Motor neuron (in vitro differentiated cells): ENCODE measurements at places on chromosomes 16 and 17. TPM values are rescaled to one million over a fixed set of nuclear protein-coding genes. Genes with fewer than 3 reads are reported as not detected.

The FBXW10B gene
- total RNA-seq, result 2.6 and 4.3 TPM in 2 replicates

The CMIP gene
- total RNA-seq, result 35.3 and 35.5 TPM in 2 replicates

DNA sequence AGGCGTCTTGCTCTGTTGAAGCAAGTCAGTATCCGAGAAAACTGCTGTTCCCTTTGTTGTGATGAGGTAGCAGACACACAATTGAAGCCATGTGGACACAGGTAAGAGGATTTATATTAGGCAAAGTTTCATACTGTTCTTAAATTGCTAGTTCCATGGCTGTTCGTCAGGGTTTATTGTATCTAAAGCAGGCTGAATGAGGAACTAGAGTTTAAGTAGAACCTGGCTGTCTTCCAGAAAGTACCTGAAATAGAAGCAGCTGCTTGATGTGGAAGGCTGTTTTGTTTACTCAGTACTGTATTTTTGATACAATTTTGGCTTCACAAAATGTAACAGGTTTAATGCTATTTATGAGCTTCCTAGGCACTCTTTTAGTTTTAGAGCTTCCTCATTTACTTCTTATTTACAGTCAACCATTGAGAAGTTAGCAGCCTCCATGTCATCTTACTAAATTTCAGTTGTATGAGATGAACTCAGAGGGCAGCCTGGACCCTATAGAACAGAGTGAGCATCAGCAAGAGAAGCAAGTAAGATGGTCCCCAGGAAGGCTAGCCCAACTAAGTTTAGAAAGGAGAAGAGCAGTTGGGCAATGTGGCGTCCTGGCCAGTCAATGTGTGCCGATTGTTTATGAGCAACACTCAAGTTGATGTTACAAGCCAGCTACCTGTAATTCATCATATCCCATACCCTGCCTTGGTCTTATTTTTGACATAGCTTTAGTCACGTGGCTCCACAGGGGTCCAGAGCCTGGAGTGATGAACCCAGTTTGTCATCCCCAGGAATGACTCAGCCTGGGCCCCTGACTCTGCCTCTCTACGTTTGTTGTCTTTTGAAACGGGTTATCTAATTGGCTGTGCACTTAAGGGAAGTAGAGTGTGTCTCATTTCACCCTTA, 9.7 kb upstream of the ARL2BP start:
- ATAC-seq, result no peak

GRCh38 chr17:40791787-40792436, 7.8 kb downstream of the KRT28 start:
- no peak for ATAC-seq

GRCh38 chr17:41049110-41049509, 2.0 kb upstream of the KRTAP2-1 start:
- no peak for ATAC-seq

- ATAC-seq, result peak; percentile 73
Measured at GRCh38 chr17:50346313-50347116, 589 bp downstream of the XYLT2 start.

The SLC35G6 gene
- total RNA-seq, result 1.1 TPM in 2 replicates

DNA sequence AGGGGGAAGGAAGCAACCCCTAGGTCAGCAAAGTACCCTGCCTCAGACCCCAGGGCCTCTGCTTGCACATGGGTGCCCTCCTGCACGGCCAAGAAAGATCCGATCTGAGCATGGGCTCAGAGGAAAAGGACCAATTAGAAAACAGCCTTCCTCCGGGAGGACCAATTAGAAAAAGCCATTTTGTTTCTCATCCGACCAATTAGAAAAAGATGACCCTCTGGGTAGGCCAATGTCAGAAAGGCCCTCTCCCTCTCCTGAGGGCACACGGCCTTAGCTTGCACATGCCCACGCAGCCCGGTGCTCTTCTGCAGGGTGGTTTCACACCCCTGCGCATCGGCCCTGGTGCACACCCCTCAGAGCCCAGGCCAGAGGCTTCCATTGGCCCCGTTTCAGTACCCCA, 5.1 kb upstream of the CISD3 start:
- ATAC-seq, result no peak
